ENCODE measurements at places on chromosomes 13 and 19. TPM values are rescaled to one million over a fixed set of nuclear protein-coding genes. Genes with fewer than 3 reads are reported as not detected.

The TJP3 gene
- polyA plus RNA-seq = not detected

The ZGLP1 gene
- polyA plus RNA-seq = 11.7 TPM

The CFAP97D2 gene
- polyA plus RNA-seq = not detected

The CGB5 gene
- polyA plus RNA-seq = not detected

The ARRDC2 gene
- polyA plus RNA-seq = 101 TPM

The PGLYRP1 gene
- polyA plus RNA-seq = 0.37 TPM

The PRR22 gene
- not detected for polyA plus RNA-seq

The ZNF536 gene
- not detected for polyA plus RNA-seq

The DPF1 gene
- polyA plus RNA-seq = not detected

The TSHZ3 gene
- 3.3 TPM for polyA plus RNA-seq

The ZSWIM4 gene
- 0.19 TPM for polyA plus RNA-seq
